ENCODE measurements at places on chromosomes 11 and 22.

GRCh38 chr11:68118706-68119448 lies 2.3 kb downstream of the CHKA start:
- DNase-seq: no peak

GRCh38 chr11:66247801-66248200 lies 20.6 kb upstream of the RAB1B start:
- no peak for DNase-seq

DNA sequence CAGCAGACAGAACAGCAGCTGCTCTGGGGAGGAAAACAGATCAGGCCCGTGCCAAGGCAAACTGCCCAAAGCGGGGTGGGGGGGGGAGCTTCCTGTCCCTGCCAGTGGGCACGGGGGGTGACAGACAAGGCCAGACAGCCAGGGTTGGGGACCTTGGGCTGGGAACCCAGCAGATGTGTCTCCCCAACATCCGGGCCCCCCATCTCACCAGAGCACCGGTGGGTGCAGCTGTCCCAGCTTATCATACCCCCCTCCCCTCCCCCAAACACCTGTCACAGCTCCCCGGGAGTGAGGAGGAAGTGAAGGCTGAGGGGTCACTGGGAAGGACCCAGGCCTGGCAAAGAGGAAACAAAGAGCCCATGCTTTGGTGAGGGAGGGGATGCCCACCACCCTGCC lies 1.3 kb downstream of the PPP1R14B start:
- DNase-seq: no peak

GRCh38 chr22:21038405-21038804 lies 6.0 kb upstream of the SLC7A4 start:
- no peak for DNase-seq

GRCh38 chr11:133889893-133890292 lies 44.6 kb upstream of the SPATA19 start:
- DNase-seq: no peak

- peak; percentile 18 for DNase-seq
Measured at GRCh38 chr11:64152841-64153691, 12.8 kb downstream of the MACROD1 start.

GRCh38 chr11:122746050-122746478 lies 90.5 kb downstream of the UBASH3B start:
- no peak for DNase-seq

- DNase-seq: no peak
Measured at GRCh38 chr11:79095424-79095823, 345.4 kb downstream of the TENM4 start.

- DNase-seq: no peak
Measured at GRCh38 chr11:13347901-13348300, 70.3 kb downstream of the BMAL1 start.

- DNase-seq: no peak
Measured at GRCh38 chr22:25702040-25702439, 39.9 kb upstream of the MYO18B start.

DNA sequence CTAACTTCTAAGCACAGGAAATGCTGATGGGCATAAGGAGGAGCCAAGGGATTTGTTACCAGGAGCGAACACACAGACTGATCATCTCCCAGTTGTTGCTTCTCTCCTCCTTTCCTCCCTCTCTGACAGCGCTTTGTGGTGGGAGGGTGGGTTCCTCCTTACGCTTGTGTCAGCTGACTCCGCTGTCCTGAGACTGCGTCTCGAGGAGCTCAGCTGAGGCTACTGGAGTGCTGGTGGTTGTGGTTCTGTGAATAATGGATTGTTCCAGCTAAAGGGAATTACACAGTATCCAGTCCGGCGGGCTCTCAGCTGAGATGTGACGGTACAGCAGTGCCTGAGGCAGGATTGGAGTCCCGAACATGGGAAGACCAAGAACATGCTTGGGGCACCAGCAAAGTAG lies 113.4 kb downstream of the CTNND1 start:
- no peak for DNase-seq

DNA sequence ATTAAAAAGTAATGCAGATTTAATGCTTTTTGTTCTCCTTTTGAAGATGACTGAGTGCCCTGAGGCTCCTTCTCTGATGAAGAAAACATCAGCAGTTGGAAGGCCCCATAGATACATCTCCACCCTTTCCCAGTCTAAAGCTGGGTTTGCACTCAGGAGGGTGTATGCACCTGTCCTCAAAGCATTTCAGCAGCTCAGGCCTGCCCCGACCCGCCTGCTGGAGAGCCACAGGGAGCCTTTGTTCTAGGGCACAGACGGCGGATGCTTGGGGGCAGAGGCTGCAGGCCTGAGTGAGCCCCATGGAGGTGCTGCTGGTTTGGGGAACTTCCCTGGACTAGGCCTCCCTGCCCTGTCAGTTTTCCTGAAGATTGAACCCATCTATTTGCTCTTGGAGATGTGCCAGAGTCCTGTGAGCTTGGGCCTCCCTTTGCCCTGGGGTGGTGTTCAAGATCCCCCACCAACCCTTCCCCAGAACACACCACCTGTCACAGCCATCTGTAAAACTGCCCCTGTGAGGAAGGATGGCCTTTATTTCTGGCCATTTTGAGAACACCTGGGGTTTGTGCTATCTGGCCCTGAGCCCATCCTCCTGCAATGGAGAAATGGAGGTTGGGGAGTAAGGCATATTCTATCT lies 160.0 kb downstream of the NAV2 start:
- DNase-seq: no peak

- no peak for DNase-seq
Measured at GRCh38 chr11:10261821-10262220, 32.2 kb downstream of the SBF2 start.

DNA sequence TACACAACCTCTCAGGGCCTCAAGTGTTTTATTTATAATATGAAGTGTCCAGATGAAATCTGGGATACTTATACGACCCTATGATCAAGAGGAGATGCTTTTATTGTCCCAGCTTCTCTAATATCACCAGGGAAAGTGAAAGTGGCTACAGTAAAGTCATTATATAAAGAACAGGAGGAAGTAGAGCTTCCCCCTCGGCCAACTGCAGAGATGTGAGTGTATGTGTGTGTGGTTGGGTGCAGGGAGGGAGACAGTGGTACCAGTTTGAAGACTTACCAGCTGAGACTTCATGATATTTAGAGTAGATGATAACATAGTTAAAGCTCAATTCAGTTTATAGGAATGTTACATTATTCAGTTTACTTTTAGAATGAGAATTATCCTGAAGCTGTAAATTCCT lies 373.6 kb upstream of the DDI1 start:
- DNase-seq: no peak

Data from GM04504 (cell line).